ENCODE measurements at places on chromosomes 13 and 19.

- no peak for DNase-seq
These were observed 5.2 kb upstream of the MLNR start for GRCh38 chr13:49214917-49215376.

- peak; percentile 61 for DNase-seq
These were observed 25.5 kb downstream of the ELL start for GRCh38 chr19:18496167-18496979.

DNA sequence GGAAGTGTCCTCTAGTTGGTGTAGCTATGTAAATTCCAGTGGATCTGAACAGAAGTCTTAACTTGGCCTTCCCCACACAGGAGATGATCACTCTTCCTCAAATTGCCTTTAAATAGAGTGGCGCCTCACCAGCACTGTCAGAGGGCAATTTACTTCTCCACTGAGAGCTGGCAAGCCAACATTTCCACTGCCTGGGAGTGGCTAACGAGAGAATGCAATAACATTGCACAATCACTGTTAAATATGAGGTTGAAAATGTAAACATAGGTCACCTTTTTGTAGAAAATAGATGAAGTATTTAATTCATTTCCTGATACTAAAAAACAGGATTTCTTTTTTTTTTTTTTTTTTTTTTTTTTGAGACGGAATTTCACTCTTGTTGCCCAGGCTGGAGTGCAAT, 55.4 kb upstream of the UBL3 start:
- DNase-seq: no peak

DNA sequence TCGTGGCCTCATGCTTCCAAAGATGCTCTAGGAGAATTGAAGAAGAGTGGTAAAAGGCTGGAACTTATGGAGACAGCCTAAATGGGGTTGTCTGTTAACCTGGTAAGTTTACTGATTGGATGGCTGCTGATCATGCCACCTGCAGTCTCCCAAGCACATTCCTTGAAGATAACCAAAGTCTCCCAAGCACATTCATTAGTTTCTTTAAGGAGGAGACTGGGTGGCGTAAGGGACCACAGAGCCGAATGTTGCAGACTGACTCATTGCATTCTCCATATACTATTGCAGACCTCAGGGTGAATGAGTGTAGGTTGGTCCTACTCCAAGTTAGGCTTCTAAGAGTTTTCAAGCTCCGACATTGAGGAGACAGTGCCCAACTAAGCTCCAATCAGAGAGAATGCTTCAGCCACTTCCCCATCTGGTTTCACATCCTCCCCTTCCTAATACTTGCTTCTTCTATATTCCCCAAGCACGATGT, at the start of gene IGFL3:
TSS of gene IGFL3 (minus strand) at position 51 of the 478 bp plus-strand sequence. CDS start at position 12, 39 bp downstream.
- DNase-seq: peak; percentile 9

GRCh38 chr13:91195789-91196188, 151.7 kb upstream of the MIR17HG start:
- DNase-seq: no peak

- DNase-seq: peak; percentile 58
These were observed 88.0 kb downstream of the PCCA start for GRCh38 chr13:100176801-100177400.

DNA sequence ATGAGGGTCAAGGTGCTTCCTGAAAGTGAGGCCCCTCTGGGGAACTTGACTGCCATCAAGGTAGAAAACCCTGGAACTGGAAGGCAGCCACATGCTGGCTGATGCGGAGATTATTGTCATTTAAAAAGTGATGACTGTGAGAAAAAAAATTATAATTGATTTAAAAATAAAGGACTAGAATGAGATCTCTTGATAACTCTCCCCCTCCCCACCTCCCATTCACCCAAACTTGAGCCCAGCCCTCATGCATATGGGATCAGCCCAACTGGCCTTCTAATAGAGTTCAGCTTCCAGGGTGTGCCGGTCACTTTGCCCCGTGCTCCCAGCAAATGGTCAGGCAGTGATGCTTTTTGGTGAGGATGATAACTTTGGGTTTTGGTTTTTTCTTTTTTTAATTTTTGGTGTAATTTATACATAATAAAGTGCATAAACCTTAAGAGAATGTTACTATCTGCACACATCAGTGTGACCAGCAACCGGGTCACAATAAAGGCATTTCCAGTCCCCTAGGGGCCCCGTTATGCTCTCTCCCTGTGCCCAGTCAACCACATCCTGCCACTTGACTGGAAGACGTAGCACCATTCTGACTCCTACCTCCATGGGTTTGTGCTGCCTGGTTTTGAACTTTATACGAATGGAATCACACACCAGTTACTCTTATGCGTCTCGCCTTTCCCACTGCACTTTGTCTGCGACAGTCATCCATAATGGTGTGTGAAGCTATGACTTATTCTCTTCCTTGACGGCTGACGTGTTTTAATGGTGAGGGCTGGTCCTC, 187.9 kb downstream of the USP12 start:
- DNase-seq: no peak

GRCh38 chr13:54591540-54591939, 1562.9 kb downstream of the OLFM4 start:
- no peak for DNase-seq

DNA sequence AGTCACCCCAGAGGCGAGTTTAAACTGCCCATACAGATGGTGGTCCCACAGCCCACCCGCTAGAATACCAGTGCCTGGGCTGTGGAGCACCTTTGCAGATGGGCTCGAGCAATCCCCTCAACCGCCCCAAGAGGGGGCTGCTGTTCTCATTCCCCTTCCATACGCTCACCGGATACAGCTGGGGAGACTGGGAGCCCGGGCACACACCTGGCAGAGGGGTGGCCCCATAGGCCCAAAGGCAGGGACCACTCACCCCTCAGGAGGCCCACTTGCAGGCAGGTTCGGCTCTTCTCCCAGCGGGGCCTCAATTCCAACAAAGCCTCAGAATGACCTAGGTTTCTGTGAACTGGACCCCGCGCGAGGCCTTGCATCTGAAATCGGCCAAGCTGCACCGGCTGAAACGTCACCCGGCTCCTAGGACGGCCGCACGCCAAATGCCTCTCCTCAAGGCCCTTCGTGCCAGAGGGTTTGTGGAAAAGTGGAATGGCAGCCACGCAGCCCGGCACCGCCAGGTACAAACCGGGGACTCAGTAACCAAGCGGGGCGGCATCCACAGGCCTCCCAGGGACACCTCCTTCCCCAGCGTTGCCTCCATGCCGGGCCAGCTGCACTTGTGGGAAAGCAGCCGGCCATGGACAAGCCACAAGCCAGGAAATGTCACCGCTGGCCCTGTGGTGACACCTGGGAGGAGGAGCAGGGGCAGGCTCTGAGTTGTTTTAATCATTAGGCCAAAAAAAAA, 18.7 kb downstream of the MLLT1 start:
- DNase-seq: no peak

DNA sequence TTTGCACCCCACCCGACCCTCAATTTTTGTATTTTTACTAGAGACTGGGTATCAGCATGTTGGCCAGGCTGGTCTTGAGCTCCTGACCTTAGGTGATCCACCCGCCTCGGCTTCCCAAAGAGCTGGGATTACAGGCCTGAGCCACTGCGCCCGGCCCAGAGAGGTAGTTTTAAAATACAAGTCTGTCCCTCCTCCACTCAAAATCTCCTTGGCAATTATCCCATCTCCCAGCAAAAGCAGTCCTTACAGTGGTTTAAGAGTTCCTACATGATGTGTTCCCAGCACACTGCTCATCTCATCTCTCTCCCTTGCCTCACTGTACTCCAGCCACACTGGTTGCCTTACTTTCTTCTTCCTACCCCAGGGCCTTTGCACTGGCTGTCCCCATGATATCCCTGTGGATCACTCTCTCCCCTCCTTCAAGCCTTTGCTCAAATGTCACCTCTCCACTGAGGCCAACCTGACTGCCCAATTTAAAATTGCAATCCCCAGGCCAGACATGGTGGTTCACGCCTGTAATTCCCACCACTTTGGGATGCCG, 24.3 kb downstream of the LRFN3 start:
- no peak for DNase-seq

DNA sequence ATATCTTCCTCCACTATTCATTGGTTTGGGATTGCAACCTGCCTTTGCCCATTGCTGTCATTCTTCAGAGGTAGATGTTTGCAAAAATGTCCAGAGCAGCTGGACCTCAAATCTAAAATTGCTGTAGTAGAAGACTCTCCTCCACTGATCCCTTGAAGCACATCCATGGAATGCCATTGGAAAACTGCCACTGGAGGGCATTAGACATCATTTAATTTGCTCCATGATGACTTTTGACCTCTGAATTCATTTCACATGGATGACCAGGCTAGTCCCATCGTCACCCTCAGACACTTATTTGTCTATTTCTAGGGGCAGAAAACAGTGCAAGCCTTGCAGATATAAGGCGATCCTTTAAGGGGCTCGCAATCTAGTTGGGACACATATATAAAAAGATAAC, 33.9 kb upstream of the FLT1 start:
- no peak for DNase-seq

DNA sequence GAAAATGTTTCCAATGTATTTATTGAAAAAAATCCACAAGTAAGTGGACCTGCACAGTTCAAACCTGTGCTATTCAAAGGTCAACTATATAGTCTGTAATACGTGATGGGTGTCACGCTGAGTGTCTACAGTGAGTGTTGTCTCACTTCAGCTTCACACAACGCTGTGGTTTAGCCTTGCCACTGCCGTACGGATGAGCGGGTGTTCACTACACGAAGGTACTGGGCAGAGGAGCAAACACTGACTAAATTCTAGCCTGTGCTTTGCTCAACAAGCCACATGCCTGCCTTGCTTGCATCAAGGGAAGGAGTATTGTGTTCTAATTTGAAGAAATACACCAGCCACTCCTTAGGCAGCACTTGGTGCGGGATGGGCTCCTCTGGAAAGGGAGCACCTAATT, 3.4 kb upstream of the FFAR3 start:
- no peak for DNase-seq
